ENCODE measurements at places on chromosomes 5 and 9.

DNA sequence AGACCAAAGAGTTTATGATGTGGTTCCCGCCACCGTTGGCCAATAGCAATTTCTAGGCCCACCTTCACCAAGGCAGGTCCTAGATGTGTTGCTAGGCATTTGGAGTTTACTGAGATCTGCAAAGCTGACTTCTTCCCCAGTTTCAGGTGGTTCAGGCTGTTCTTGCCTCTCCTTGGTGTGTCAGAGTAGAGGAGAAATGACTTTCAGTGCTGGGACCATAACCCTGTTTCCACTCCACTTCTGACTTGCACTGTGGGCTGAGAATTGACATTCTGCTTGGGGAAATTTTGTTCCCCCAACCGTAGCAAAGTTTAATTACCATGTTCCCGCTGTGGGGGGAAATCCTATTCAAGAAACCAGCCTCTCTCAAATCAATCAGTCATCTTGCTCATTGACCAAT is 128.0 kb upstream of the GABRP start:
- no peak for DNase-seq

DNA sequence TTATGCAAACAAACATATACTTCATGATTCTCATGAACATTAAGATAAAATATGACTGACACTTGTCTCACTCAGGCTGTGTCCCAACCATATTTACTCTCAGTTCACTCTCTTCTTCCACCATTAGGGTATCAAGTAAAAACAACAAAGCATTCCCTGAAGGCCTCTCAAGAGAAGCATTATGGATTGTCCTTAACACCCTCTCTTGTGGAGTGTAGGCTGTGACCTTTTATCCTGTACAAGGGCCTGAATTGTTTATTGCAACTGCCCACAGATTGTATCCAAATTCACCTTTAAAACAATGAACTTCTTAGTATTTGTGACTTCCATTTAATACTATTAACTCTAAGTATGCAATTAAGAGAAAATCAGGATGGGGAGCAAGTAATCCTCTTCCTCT is 78.1 kb downstream of the RICTOR start:
- no peak for DNase-seq

DNA sequence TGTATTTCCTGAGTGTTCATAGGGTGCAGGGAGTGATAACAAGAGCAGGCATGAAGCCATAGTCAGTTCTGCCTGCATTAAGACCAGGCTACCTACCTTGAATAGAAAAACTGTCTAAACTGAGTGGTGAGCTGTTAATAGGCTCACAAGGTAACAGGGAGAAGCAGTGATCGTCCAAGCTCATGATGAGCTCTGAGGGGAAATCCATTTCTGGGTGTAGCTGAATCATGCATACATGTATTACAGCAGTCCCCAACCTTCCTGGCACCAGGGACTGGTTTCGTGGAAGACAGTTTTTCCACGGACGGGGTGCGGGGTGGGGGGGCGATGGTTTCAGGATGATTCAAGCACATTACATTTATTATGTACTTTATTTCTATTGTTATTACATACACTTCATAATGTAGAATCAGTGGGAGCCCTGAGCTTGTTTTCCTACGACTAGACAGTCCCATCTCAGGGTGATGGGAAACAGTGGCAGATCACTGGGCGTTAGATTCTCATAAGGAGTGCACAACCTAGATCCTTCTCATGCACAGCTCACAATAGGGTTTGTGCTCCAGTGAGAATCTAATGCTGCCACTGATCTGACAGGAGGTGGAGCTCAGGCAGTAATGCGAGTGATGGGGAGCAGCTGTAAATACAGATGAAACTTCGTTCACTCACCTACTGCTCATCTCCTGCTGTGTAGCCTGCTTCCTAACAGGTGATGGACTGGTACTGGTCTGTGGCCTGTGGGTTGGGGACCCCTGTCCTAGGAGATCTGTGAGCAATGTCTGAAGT is 100.0 kb upstream of the IL6ST start:
- DNase-seq: peak; percentile 27

GRCh38 chr9:18428661-18429060 is 45.3 kb upstream of the ADAMTSL1 start:
- DNase-seq: no peak

GRCh38 chr9:109320331-109320741 is 523 bp downstream of the EPB41L4B start:
- DNase-seq: no peak
